ENCODE measurements at places on chromosomes 11 and 22.

DNA sequence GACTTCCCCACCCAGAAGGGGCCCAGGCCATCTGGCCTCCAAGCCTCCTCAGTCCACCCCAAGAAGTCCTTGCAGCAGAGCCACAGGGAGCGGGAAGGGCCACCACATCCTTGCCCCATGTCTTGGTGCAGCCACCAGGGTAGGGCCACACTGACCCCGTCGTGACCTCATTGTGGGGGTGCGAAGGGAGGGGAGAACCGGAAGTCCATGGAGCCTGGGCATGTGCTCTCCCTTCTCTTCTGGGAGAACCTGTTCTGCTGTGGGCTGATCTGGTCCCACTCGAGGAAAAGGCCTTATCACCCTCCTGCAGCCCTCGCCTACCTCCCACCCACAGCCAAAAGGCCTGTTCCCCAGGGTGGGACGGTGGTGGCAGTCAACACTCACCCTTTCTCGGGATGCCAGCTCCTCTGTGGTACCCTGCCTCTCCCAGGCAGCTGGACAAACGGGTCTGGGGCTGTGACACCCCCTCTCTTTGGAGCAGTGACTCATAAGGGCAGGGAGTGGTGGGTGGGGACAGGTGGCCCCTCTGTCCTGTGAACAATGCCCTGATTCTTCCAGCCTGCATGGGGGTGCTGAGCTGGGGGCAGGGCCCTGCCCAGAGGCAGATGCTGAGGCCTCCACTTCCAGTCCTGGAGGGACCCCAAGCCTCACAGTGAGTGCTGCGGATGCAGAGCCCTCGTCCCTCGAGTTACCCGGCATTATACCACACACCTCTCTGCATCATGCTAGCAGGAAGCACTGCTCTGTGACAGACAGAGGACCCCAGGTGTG, 14.6 kb upstream of the CTSD start:
- DNase-seq, result no peak

GRCh38 chr11:6646071-6646470, 9.5 kb downstream of the DCHS1 start:
- DNase-seq, result peak; percentile 79

- DNase-seq, result no peak
These were observed 2254.0 kb downstream of the LRRC4C start for GRCh38 chr11:39205236-39205995.

- DNase-seq, result peak; percentile 12
These were observed 8.8 kb downstream of the SCGB2A1 start for GRCh38 chr11:62217191-62217748.

GRCh38 chr11:69290806-69291205, 3.1 kb upstream of the MYEOV start:
- DNase-seq, result no peak

- no peak for DNase-seq
These were observed 5.9 kb downstream of the OOSP1 start for GRCh38 chr11:59943997-59944714.

GRCh38 chr11:65288706-65289536, 25.7 kb upstream of the CDC42EP2 start:
- DNase-seq, result no peak

- no peak for DNase-seq
These were observed 116.7 kb downstream of the NTM start for GRCh38 chr11:131486937-131487635.

DNA sequence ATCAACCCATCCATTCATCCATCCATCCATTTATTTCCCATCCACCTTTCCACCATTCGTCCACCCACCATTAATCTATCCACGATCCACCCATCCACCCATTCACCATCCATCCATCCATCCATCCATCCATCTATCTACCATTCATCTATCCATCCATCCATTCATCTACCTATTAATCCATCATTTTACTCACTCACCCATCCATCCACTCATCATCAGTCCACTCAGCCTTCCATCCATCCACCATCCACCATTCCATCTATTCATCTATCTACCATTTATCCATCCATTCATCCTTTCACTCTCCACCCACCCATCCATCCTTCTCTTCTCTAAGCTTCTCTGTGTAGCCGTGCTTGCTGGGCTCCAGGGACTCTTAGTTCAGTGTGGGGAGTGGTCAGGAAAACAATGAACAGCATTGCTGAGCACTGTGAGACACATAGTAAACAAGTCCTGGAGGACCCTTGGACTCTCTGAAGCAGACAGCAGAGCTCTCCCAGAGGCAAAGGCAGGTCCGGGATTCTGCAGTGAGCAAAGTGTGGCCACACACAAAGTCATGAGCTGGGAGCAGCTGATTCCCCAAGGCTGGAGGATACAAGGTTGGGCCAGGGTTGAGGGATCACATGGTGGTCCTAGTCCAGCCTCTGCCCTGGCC, 642.2 kb downstream of the BRD1 start:
- no peak for DNase-seq

GRCh38 chr11:88208745-88209144, 33.5 kb upstream of the RAB38 start:
- DNase-seq, result no peak

DNA sequence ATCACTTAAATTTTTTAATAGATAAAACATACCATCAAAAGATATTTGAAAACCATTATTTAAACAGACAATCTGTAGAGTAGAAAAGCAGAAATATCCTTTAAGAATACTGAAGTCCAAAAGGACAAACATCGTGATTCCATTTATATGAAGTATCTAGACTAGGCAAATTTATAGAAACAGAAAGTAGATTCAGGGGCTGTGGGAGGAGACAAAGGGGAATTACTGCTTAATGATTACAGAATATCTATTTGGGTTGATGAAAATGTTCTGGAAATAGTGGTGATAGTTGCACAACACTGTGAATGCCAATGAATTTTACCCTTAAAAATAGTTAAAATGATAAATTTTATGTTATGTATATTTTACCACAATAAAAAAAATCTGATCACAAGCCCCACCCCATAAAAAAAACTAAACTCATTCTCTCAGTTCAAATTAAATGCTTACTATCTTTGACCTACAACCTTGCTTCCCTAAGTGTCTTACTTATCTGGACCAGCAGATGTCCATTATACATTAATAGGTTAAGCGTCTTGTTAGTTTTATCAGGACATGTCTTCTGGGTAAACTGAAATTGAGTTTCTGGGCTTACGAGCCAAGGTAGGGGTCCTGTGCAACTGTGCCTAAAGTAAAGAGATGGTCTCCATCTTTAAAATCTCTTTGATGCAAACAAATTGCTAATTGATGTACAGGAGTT, 86.3 kb downstream of the FCHSD2 start:
- DNase-seq, result no peak

DNA sequence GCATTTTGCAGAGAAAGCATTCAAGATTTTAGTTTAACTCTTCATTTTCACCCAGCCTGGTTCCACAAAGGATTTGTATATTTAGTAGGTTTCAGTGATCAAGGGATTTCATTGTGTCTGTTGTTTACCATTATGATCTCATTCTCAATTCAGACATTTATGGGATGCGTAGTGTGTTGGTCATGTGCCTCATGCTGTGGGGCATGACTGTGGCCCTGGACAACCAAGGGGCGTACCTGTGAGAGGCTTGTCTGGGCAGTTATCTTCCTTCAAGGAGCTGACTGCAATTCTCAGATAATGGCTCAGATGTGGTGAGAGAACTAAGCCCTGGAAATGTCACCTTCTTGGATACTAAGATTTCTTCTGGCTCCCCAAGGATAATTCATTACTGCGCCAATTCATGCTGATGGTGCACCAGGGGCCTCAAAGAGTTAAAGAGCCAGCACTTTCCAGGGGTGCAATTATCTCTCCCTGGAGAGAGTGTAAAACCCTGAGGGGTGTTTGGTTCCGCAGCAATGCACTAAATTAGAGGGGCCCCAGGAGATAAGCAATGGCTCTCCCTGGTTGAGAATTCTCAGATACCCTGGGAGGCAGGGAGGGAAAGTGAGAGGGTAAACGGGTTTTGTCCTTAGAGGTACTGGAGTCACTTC, 32.2 kb downstream of the SLC6A5 start:
- no peak for DNase-seq

GRCh38 chr11:21082853-21083252, 413.5 kb downstream of the NELL1 start:
- DNase-seq, result no peak

GRCh38 chr11:115226556-115226955, 277.7 kb downstream of the CADM1 start:
- DNase-seq, result peak; percentile 80

DNA sequence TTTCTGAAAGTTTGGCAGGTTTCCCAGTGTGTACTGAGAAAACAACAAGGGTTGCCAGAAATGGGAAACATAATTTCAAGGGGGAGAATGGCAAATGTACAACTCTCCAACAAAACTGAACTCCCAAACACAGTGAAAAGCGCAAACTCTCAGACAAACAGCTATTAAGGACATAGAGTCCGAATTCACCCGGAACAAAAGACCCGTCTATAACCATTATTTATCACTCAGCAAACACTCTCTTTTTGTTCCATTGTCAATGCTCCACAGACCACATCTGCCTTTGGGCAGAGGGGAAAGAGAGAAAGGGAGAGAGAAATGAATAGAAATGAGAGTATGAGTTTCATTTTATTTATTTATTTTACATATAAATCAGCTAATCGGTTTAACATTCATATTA, 21.7 kb downstream of the KIRREL3 start:
- DNase-seq, result no peak

DNA sequence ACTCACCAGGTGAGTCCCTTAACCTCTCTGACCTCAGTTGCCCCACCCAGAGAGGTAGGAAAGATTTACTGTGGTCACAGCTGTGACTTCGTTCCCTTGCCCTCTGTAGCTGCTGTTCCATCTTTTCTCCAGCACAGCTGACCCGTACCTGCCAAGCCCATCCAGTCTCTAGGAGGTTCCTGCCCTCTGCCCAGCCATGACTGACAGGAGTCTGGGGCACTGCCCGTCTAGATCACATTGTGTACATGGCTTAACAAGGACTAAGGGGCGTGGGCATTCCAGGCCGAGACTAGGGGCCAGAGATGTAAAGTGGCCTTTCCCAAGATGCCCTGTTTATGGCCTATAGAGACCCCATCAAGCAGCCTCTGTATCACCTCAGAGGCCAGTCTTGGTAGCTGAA, 132.0 kb downstream of the PARVA start:
- DNase-seq, result no peak

DNA sequence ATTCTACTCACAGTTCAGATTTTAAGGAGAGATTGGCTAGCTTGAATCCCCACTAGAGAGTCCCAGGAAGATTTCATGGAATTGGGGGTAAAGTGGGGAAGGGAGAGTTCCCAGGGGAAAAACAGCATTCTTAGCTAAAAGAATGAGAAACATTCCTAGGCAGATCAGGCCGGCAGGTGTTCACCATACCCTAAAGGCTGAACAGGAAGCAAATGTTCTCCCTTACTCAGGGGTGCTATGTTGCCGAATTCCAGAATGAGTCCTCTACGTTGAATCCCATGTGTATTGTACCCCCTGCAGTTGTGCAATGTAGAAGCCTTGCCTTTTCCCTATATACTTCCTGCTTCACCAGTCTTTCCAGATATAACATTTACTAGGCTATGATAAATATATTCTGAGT, 135.2 kb upstream of the NCAM1 start:
- DNase-seq, result no peak

- DNase-seq, result peak; percentile 62
These were observed 648.8 kb downstream of the METTL15 start for GRCh38 chr11:28756977-28757376.

DNA sequence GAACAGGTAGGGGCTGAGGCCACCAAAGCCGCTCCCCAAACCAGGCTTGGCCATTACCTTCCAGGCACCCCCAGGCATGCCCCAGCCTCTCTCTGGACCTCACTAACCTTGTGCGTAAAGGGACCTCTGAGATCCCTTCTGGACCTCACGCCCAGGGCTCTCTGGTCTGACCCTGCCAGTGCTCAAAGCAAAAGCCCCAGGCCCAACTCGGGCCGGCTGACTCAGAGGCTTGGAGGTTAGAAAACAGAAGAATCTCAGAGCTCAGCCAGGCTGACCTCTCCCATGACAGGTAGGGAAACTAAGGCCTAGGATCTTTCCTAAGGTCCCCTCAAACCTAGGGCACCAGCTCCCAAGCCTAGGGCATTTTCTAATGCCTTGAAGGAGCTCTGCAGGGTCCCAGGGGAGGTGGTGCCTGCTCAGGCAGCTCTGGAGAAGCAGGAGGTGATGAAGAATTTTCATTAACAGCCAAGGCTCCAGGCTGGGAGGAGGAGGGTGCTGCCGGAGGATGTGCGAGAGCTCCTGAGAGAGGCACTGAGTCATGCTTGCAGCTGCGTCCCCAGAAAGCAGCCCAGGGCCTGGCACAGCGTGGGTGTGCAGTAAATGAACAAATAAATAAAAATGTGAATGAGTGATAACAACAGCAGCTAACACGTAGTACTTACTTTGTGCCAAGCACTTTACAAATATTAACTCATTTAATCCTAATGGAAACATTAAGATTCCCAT, 25.6 kb downstream of the ARRB1 start:
- peak; percentile 93 for DNase-seq

Data from AG08395 (cell line).